Stimulated activated CD4-positive, alpha-beta T cell treated with anti-CD3 and anti-CD28 coated beads, Interleukin-12 subunit alpha, Interleukin-12 subunit beta, amount 100 ng/mL, for 24 hours (primary cell): ENCODE measurements at places on chromosomes 2 and 18.

GRCh38 chr2:99918389-99918788 lies 224.0 kb downstream of the AFF3 start:
- DNase-seq: no peak

- peak; percentile 28 for DNase-seq
Measured at GRCh38 chr2:65436824-65437221, 4.4 kb upstream of the SPRED2 start.

DNA sequence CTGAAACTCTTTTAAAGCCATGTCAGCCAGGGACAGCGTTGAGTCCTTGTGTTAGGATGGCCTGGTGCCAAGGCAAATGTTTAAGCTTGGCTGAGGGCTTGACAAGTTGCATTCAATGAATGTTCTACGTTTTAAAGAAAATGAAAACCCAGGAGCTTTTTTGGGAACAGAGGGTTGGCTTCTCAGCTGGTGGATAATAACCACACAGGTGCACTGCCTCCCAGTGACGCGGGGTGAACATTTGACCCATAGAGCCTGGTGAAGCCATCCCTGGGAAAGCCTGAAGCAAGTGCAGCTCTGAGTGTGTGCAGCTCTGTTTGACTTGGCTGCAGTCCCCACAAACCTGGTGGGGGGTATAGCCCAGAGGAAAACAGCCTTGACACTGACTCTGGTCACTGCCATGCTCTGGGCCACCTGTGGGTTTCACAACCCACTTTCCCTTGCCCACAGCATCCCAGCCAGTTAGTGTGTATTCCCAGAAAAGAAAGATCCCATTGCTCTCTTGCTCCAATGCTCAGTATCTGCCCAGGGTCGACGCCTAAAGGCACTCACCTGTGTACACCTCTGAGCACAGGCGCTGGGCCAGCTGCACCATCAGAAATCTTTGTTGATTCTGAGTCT lies 874.9 kb downstream of the RNF144A start:
- DNase-seq: no peak

GRCh38 chr2:43448822-43449110 lies 147.1 kb downstream of the THADA start:
- no peak for DNase-seq

- DNase-seq: no peak
Measured at GRCh38 chr2:165173215-165173614, 30.6 kb downstream of the SCN3A start.

GRCh38 chr2:144261966-144262365 lies 258.0 kb downstream of the ZEB2 start:
- DNase-seq: no peak

- DNase-seq: no peak
Measured at GRCh38 chr2:150063432-150063889, 424.0 kb downstream of the RND3 start.

DNA sequence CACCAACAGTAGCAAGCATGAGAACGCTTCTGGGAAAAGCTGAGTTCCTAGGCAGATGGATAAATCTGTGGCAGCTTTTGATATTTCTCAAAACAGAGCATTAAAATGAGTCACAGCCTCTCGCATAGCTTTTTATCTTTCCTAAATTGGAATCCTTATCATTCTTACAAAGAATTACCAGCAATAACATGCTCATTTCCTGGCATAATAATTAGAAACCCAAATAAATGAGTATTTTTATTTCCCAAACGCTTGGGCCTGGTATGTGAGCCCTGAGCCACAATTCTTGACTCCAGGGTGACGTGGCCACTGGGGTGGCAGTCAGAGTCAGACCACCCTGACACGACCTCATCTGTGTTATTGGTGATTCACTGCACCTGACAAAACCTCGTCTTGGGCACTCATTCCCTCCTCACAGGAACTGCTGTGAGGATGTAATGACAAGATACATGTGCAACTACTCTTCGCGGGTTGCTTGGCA lies 210.7 kb downstream of the ARL4C start:
- DNase-seq: no peak

DNA sequence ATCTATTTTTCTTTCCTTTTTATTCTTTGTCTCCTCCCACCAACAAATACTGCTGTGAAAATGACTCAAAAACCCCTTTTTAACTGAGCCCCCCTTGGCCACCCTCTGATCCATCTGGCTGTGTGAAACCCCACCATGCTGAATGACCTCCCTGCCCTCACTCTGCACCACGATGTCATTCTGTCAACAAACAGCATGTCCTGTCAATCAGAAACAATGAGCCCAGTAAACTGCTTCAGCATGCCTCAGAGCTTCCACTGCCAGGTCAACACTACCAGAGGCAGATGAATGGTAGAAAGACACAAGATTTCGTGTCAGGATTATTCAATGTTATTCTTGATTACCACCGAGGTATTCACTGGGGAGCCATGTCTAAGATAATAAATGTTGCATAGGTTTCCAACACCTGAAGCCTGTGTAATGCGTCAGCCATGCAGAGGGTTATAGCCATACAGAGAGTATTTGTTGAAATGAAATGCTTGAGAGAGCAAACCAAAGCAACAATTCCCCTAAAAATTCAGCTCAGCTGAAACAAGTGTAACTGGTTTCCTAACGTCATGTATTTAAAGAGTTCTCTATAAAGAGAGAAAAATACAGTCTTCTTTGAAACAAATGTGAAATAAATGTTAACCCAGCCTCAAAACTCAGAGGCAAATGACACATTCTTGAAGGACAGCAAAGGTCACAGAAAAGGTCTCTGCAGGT lies 76.7 kb downstream of the LRP2 start:
- DNase-seq: no peak

- no peak for DNase-seq
Measured at GRCh38 chr2:19529677-19530076, 171.3 kb upstream of the OSR1 start.

DNA sequence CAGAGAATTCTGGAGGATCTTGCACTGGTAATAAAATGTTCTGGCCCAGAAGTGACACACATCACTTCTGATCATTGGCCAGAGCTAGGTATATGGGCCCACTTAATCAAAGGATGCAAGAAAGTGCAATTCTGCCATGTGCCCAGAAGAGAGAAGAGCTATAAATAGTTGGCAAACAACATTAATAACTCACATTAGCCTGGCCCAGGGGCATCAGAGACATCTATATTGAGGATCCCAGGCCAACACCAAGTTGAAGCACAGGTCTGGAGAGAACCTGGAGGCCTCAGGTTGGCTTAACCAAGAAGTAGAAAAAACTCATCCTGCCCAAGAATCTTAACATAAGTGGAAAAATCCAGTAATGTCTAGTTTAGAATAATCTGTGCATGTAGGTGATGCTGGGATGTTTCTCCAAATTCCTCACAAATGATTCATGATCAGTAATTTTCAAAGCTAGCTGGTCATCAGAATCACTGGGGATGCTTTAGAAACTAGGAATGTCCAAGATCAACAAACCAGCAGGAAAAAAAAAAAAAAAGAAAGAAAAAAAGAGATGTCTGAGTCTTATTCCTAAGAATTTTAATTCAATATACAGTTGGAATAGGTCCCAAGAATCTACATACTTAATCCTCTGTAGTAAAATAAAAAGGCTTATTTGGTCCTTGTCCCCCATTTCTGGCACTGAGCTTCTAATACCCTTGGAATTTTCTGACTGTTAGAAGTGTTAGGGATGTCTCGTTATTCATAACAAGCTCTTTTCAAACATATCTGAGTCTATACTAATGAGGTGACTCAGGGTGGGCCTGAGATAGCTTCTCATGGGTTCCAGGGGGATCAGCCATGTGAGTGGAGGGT lies 35.0 kb upstream of the EVA1A start:
- no peak for DNase-seq
